Airway epithelial cell (primary cell): ENCODE measurements at places on chromosomes 5 and 9. TPM values are rescaled to one million over a fixed set of nuclear protein-coding genes. Genes with fewer than 3 reads are reported as not detected.

The NUTM2G gene
- not detected in 2 replicates for total RNA-seq

The SLC1A3 gene
- 2.7 and 12.1 TPM in 2 replicates for total RNA-seq

The TGFBI gene
- total RNA-seq, result 499 and 586 TPM in 2 replicates

The IL9 gene
- not detected in 2 replicates for total RNA-seq

The OR2Y1 gene
- total RNA-seq, result not detected in 2 replicates
